ENCODE measurements at places on chromosomes 13 and 19.

DNA sequence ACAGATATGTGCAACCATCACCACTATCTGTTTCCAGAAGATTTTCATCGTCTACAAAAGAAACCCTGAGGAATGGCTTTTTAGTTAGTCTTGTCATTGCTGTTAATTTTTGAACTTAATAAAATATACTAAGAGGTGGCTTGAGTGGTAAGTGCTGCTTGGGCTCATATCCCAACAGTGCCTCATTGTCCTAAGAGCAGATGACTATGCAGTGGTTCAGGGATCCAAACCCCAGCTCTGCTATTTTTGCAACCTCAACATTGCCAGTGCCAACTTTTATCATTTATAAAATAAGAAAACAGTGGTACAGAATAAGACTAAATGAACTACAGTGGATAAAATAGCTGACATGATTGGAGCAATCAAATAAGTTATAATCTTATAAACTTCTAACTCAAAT is 123.2 kb upstream of the SLC7A1 start:
- no peak for DNase-seq

GRCh38 chr19:16117594-16118033 is 5.9 kb downstream of the RAB8A start:
- no peak for DNase-seq

GRCh38 chr13:112880976-112881540 is 88.0 kb upstream of the MCF2L start:
- no peak for DNase-seq

DNA sequence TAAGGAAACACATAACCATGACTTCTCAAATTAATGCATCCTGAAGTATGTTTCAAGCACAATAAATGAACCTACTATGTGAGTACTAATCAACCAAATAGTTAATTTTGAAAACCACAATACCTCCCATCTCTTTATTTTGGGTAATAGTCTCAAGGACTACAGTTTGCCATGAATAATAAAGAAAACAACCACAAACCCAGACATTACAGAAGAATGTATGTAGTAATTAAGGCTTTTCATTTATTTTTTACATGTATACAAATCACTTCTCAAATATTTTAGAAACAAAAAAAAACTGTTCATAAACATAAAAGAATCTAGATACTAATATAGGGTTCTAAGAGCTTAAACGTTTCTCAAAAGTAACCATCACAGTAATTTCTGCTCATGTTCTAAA is 6.8 kb downstream of the KATNAL1 start:
- DNase-seq, result no peak

- DNase-seq, result no peak
These were observed 21.3 kb upstream of the TINCR start for GRCh38 chr19:5588906-5589676.

DNA sequence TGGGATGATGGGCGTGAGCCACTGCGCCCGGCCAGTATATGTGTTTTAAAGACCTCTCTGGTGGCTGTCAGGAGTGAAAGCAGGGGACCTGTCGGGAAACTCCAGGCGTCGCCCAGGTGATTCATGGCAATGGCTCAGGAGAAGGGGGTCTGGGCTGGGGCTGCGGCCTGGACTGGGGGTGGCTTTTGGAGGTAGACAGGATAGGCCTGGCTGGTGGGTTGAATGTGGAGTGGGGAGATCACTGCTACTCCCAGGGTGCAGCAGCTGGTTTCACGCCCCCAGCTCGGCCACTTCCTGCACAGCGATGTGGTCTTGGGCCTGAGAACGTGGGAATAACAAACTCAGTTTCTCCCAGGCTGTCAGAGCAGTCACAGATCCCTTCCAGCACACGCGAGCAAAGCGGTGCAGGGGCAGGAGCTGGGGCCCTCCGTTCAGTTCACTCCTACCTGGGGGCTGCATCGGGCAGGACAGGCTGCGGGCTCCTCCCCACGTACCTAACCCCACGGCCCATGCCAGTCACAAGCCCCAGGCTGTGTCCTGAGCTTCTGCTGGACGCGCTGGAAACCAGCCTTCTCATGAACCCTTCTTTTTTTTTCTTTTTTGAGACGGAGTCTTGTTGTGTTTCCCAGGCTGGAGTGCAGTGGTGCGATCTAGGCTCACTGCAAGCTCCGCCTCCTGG is 18.9 kb downstream of the KDM4B start:
- DNase-seq, result no peak

- DNase-seq, result no peak
These were observed 1.2 kb downstream of the AKT1S1 start for GRCh38 chr19:49875857-49876421.

DNA sequence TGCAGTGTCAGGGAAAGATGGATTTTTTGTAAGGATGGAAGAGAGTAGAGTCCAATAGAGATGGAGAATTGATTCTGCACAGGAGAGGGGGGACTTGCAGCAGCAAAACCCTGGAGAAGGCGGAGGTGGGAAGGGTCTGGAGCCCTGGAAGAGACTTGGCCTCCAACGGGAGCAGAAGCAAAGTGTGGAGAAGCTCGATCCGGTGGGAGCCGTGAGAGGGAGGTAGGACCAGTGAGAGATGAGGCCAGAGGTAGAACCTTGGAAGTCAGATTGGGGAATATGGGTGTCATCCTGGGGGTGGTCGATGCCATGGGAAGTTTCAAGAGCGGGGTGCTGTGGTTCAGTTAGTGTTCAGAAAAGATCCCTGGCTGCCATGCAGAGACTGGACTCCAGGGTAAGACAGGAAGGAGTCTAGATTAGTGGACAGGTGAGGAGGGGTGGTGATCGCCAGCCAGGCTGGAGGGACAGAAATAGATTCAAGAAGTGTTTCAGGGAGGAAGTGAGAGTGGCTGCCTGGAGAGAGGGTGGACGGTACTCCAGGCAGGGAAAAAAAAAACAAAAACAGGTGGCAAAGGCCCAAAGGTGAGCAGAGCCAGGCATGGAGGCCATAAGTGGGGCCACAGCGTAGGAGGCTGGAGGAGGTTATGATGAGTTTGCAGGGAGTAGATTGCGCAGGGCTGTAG is 2.6 kb downstream of the PPP5C start:
- DNase-seq, result no peak

DNA sequence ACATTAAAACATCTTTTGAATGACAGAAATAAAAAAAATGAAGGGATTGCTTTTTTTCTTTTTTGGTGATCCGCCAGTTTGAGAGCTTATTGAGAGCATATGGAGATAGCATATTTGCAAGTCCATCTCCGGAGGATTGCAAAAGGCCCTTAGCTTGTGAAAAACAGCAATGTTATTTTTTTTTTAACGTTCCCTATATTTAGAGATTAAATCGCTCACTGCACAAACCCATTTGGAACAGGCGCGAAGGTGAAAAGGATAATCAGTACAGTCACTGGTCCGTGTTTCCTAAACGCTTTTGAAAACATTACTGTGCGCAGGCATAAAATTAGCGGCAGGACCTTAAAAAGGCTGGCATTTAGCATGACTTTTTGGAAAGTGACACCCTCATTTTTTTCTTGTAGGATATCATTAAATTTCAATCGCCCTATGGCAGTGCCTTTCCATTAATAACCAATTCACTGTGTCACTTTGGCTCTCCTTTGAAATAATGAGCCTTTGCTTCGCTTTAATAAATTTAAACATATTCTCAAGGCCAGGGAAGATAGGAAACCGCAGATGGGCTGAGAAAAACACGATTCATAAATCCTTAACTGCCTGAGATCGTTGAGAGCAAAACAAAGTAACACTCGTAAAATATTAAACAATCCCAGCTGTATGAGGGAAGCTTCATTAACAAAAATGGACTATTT is 342.2 kb downstream of the DACH1 start:
- DNase-seq, result no peak

- DNase-seq, result no peak
These were observed 1022.0 kb downstream of the EFNB2 start for GRCh38 chr13:105513448-105513847.

GRCh38 chr13:72258340-72258981 is 391.5 kb upstream of the DACH1 start:
- no peak for DNase-seq

DNA sequence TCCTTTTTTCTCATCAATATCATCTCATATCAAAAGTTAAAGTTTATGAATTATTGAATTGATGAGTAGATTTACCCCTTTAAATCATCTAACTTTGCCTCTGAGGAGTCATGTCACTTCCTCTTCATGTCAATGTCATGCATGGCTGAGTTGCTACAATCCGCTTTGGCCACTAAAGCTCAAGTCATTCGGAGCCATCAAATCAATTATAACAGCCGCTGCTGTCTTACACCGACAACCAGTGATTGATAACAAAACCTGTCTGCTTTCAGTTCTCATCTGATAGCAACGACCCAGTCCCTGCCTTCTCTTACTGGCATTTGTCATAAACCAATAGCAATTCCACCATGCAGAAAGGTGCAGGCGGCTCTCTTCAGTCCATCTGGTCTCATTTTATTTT is 429.3 kb downstream of the DIAPH3 start:
- no peak for DNase-seq

DNA sequence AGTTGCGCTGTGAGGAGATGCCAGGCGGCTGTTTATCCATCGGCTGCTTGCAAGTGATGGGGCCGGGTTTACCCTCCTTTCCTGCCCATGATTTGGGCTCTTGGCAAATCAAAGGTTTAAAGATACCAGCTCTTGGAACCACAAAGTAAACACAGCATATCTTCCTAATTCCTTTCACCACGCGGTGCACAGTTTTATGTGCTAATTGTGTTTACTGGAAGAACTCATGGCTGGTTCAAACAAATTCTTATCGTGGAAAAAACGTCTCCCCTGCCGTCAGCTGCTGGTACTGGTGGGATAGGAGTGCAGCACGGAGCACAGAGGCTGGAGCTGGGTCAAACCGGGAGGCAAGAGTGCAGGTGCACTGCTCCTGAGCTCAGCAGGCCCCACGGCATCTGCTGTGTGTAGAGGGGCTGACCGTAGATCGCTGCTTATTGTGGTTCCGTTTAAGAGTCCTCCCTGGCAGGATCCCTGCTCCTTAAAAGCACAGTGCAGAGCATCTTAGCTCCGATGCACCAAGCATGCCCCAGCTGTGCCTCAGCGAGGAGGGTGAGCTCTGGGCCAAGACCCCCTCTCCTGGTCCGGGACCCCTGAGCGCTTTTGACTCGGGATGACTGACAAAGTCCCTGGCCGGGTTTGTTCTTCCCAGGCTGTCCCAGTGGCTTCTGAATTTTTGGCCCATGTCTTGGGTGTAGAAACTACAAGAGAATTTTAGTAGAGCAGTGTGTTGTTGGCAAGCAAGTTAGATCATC is 51.3 kb upstream of the GAS6 start:
- DNase-seq, result no peak

DNA sequence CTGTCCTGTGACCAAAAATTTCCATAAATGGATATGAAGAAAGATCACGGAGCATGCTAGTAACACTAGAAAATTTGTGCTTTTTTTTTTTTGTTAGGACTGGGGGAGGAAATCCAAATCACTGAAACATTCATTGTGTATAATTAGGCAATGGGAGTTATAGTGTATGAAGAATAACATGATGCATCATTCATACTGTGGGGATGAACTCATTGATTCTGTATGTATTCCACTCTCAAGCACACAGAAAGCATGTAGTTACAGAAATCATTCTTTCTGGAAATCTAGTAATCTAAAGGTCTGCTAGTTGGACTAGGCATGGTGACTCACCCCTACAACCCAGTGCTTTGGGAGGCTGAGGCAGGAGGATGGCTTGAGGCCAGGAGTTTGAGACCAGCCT is 749.7 kb downstream of the DIAPH3 start:
- no peak for DNase-seq

- no peak for DNase-seq
These were observed 644.7 kb upstream of the KLF12 start for GRCh38 chr13:74778946-74779345.

DNA sequence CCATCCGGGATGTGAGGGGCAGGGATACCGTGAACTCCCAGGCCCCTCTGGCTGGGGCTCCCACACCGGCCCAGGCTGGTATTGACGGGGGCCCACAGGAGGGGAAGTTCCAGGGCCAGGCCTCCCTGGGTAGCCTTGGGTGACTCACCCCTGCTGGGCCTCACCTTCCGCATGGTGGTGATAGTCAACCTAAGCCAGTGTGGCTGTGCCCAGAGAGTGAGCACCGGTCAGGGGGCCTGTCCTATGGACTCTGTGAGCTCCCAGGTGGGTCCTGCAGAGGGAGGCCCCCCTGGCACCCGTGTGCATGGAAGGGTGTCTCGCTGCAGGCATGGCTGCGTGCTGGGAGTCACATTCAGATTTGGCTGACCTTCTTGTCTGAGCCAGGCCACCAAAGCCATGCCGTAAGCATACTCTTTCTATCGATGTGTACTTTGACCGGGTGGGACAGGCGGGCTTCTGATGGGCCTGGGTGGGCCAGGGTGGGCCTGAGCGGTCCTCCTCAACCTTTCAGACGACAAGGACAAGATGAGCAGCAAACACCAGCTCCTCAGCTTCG is 27.6 kb downstream of the DHX34 start:
- no peak for DNase-seq

GRCh38 chr13:78215458-78216108 is 297.0 kb upstream of the EDNRB start:
- no peak for DNase-seq

GRCh38 chr13:113110852-113111315 is 5.3 kb downstream of the F7 start:
- DNase-seq, result no peak

DNA sequence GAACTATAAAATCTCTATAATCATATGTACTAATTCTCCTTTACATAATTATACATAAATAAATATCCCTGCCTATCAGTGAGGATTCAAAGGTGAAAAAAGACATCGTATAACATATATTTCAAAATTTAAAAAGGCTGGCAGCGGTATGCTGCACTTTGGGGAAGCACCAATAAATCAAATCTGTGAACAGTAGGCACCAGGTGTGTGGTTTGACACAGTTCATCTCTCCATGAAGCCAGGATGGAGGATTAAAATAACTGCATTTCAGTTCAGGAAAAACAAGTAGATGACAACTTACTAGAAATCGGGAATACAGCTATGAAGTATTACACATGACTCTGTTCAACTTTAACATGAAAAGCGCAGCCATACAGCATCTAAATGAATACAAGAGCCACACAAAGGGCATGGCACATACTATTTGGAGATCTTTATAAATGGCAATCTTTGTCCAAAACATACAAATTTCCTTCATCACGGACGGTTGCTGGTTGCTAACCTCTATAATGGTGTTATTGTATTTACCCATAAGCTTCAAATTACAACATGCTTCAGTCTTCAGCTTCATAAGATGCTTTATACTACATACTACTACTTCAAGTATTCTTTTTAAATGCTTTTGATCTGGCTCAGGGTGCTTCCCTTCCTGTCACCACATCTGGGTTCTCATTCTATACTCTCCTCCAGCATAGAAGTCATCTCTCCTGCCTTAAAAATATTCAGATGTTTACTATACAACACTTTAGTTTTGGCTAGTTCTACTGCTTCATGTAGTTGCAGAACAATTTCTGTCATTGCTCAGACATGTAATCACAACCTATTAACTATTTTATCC is 128.7 kb downstream of the KLF12 start:
- DNase-seq, result no peak

GRCh38 chr13:96810104-96810503 is 184.2 kb downstream of the OXGR1 start:
- DNase-seq, result no peak

DNA sequence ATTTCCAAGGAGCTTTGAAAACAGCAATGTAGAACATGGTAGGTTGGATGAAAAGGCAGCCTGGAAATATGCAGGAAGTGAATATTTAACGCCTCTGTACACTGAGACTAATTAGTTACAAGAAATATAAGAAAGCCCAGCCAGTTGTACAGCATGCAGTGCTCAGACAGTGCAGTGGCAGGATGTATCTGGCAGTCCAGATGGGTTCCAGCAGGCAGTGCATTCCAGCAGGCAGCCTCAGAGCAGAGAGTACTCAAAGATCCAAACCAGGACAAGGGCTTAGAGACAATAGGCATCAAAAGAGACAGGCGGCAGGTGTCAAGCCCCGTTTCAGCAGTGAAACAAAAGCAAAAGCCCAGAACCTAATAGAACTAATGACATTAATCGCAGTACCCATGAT is 2776.3 kb downstream of the PCDH9 start:
- DNase-seq, result no peak

All from stimulated activated CD4-positive, alpha-beta T cell treated with anti-CD3 and anti-CD28 coated beads, Interleukin-1b, Interleukin-23, amount 100 ng/mL, for 1 hour (primary cell).